NCI-H1417 treated with DMSO at 0.1 percent for 48 hours (cell line): ENCODE measurements at places on chromosomes 7 and 10.

- DNase-seq, result no peak
Observed at GRCh38 chr10:8055420-8056349, 1.2 kb downstream of the GATA3 start.

- DNase-seq, result no peak
Observed at GRCh38 chr7:18503126-18503866, 7.7 kb downstream of the HDAC9 start.

DNA sequence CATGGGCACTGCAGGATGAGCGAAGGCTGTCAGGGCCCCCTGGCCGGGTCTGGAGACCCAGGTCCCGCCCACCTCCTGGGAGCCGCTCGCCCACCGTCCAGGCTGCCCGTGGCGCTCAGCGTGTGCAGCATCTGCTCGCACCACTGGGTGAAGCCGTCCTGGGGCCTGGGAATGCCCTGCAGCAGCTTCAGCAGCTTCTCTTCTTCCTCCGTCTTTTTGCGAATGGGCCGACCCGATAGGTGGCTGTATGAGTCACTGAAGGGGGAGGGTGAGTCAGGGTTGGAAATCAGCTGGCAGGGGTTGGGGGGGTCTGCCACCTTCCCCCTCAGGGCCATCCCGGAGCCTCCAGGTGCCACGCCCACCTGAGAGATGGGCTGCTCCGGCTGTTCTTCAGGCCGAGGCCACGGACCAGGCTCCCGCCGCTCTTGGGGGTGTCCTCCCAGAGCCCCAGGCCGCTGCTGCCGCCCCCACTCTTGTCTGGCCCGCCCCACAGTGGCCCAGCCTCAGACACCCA is 8.7 kb downstream of the GNB2 start:
- DNase-seq, result no peak

GRCh38 chr10:110207011-110207804 is at the start of gene MXI1:
Gene MXI1, plus strand, starts transcription at chr10:110207605. Its CDS starts 204 bp downstream, at chr10:110207809.
- DNase-seq, result no peak

- DNase-seq, result no peak
Observed at GRCh38 chr10:70478191-70479164, at the start of gene PALD1. Gene PALD1, plus strand, starts transcription at chr10:70478767. Its CDS starts 47,185 bp downstream, at chr10:70525952.

DNA sequence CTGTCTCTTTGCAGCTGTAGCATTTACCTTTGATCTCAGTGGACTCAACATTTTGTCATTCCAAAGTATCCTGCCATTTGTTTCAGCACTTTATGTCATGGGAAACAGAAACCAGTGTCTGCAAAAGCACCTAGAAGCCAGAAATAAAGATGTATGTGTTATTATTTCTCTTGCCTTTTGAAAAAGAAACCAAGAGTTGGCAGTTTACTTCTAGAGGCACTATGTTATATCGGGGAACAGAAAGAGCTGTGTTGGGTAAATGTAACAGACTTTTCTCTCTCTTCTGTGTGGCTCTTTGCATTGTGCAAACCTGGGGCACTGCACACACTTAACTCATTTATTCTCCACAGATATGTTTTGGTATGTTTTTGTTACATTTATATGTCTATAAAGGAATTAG is 36.7 kb downstream of the ZNF138 start:
- no peak for DNase-seq

- no peak for DNase-seq
Observed at GRCh38 chr10:22389856-22390589, 44.7 kb downstream of the SPAG6 start.

DNA sequence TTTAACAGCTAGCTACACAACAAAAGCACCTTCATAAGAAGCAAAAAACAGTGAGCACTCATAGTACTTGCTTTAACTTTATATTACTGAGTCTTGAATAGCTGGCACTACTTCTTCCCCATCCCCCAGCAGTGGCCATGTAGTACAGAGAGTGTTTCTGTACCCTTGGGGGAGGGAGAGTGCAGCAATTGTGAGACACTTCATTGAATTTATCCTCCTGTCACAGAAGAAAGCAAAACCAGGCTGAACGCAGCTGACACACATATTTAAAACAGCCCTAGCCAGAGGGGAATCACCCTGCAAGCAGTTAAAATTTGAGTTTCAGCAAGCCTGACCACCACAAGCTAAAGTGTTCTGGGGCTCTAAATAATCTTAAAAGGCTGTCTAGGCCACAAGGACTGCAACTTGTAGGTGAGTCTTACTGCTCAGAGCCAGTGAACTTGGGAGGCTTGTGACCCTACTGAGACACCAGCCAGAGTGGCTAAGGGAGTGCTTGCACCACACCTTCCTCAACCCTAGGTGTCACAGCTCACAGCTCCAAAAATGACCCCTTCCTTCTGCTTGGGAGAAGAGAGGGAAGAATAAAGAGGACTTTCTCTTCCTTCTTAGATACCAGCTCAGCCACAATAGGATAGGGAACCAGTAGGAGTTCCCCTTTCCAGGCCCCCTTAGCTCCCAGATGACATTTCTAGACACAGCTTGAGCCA is 97.7 kb upstream of the MEOX2 start:
- DNase-seq, result no peak

GRCh38 chr10:131982185-131982756 is 548 bp upstream of the BNIP3 start:
- DNase-seq, result no peak

- no peak for DNase-seq
Observed at GRCh38 chr7:140229591-140230515, 53.1 kb upstream of the KDM7A start.

GRCh38 chr10:86261941-86262687 is 104.5 kb downstream of the GRID1 start:
- no peak for DNase-seq
